SIG-M5 (cell line): ENCODE measurements at places on chromosomes 16 and 17.

DNA sequence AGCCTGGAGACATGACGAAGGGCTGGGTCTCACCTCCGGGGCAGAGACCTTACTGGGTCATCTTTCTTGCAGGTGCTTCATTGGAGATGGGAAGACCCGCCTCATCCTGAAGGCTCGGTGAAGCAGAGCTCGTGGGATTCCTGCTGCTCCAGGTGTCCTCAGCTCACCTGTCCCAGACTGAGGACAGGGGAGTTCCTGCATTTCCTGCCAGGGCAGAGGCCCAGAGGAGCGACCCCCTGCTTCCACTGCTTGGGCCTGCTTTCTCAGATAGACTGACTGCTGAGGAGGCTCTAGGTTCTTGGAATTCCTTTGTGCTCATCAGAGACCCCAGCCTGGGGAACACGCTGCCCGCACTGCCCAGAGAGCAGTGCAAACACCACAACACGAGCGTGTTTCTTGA, 11.6 kb downstream of the AQP8 start:
- no peak for DNase-seq

DNA sequence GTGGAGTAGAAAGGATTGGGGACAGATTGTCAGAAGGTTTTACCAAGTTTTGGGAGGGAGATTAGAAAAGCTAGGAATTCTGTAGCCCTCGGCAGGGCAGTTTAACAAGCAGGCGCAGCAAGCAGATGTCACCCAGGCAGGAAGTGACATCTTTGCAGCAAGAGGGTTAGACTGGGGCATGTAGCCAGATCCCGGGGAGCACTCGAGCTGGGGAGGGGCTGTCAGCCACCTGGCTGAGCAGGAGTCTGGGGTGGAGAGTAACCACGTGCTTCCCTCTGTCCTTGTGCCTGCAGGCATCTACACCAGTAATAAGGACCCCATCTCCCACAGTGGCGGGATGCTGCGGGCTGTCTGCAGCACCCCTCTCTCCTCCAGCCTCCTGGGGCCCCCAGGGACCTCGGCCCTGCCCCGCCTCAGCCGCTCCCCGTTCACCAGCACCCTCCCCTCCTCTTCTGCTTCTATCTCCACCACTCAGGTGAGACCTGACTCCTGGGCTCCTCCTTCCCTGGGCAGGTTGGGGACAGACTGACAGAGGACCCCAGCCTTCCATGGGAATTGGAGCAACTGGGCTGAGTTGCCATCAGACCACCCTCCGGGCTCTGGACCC, 12.2 kb downstream of the MLLT6 start:
- DNase-seq = no peak

- DNase-seq = no peak
Measured at GRCh38 chr16:87463722-87464690, 28.8 kb downstream of the ZCCHC14 start.

DNA sequence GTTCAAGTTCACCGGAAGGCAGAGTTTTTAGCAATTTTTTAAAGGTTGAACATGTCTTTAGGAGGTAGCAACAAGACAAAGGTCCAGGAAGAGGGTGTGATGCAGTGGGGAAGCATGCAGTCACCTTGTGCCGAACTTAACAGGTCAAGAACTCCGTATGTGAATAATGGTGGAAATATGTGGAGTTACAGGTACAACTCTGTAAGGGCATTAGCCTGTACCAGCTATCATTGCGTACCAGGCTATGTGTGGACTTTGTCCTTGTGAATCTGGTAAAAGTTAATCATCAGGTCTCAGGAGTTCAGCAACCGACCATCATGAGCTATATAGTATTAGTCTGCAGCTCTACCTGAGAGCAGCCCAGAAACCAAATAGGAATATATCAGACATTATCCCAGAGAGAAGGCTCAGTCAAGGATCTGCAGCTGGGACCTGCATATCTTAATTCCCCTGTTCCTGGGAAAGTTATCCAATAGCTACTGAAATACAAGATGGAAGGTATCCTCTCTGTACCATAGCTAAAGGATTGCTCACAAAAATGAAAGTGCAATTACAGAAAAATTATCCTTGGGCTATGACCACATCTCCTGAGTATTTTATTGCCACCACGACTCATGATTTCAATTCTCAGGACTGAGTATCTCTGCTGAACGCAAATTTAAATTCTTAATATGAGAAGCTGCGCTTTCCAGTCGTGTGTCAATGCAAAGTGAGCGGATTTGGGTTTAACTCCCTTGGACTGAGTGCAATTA, 469.3 kb downstream of the CDH13 start:
- no peak for DNase-seq

- no peak for DNase-seq
Measured at GRCh38 chr17:40937384-40937819, at the start of gene KRT23. KRT23 (minus strand) TSS chr17:40937646; CDS start chr17:40936603, 1,043 bp downstream.

DNA sequence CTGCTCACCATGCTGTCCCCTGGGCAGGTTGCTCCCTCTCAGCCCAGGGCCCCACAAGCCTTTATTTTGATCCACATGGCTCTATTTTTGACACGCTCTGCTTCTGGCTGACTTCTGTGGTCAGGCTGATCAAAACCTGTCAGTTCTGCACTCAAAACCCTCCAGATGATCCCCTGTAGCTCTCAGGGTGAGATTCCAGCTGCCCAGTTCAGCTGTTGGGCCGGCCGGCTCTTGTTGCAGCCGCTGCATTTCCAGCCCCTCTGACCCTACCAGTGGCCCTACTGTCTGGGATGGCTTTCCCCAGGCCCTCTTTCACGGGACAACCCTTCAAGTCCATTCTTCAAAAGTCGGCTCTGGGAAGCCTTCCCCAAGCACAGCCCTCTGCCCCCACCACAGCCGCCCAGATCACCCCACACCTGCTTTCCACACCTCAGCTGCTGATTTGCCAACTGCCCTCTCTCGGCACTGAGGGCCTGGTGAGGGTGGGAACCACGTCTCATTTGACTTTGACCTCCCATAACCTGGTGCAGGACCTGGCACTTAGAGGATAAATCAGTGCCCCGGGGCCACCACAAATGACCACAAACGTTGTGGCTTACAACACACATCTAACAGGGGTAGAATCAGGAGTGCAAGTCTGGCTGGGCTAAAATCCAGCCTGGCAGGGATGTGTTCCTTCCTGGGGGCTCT, 16.3 kb upstream of the CACNG4 start:
- no peak for DNase-seq

GRCh38 chr16:67389911-67390815, 3.1 kb downstream of the TPPP3 start:
- peak; percentile 20 for DNase-seq

DNA sequence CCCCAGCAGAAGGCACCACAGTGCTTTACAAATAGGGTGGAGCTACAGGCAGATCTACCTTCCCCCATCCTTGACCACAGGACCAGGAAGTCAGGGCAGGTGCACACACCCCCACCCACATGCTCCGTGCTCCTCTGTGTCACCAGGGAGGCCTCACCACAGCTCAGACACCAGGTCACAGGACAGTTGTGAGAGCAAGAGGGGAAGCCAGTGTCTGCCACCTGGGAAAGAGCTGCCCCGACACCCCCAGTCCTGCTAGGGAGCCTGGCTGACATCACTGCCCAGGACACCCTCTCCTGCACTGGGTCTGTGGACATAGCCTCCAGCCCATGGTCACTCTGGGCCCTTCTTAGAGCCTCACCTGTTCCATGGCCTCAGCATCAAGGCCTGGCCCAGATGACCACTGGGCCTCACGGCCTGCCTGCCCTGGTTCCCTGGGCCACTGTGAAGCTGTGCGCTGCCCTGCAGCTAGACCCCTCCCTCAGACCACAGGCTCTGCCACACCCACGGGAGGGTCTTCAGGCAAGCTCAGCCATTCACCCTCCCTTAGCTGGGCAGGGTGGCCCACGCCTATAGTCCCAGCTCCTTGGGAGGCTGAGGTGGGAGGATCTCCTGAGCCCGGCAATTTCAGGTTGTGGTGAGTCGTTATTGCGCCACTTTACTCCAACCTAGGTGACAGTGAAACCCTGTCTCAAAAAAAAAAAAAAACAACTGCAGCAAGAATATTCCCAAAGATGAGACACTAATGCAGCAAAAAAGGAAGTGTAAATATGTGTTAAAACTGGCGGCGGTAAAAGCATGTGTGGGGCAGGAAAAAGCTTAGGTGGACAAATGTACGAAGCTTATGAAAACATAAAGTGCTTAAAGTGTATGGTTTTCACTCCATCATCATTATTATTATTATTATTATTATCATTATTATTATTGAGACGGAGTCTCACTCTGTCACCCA, 14.2 kb downstream of the POLR3K start:
- DNase-seq = no peak

DNA sequence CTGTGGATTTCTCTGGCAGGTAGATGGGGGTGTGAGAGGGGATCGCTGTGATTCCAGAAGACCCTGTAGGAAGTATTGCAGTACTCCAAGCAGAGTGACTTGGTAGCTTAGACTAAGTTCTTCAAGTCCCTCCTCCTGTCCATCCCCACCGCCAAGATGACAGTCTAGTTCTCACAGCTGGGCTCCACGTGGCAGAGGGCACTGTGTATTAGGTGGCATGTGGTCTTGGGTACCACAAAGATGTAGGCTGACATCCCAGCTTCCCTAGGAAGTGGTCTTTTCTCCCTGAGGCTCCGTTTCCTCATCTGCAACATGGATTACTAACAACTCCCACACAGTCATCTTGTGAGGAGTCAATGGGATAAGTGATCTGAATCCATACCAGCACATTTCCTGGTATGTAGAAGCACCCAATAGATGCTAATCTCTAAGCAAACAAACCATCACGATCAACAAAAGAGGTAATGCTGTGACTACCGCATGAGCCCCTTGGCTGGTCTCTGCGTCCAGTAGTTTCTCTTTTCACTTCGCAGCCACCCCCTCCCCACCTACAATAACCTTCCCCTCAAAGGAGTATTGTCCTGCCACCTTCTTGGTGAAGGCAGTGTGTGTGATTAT, 349.1 kb upstream of the EEF2KMT start:
- DNase-seq = no peak

DNA sequence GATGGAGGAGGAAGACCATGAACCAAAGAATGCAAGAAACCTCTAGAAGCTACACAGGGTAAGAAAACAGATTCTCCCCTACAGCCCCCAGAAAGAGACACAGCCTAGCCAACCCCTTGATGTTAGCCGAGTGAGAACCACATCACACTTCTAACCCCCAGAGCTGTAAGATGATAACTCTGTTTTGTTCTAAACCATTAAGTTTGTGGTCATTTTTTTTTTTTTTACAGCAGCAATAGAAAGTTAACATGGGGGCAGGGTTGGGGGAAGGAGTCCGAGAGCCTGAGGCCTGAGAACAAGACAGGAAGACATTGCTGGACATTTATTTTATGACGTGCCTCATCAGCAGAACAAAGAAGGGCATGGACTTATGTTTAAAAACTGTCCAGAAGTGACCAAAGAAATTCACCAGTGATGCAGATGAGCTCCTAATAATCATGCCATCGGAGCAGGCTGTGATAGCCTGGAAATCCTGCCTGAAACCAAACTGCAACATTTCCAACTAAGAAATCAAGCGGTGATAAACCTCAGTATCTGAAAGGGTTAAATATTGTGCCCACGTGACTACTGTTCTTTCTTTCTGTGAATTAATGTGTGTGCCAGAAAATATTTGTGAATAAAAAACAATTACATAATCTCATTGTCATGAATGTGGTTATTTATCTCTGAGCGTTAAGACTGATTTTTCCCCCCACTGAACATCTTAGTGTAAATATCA, 1.1 kb downstream of the ABCA9 start:
- DNase-seq = no peak

GRCh38 chr16:85286951-85287814, 174.9 kb upstream of the CIBAR2 start:
- no peak for DNase-seq
